Urinary bladder (tissue), 4 donors: ENCODE measurements at places on chromosomes 4 and X. TPM values are rescaled to one million over a fixed set of nuclear protein-coding genes. Genes with fewer than 3 reads are reported as not detected.

GRCh38 chrX:140762061-140762460 is 52.5 kb downstream of the LINC00632 start:
- no peak for DNase-seq

GRCh38 chr4:184922301-184922700 is 96.0 kb upstream of the HELT start:
- no peak for DNase-seq

- no peak for DNase-seq
These were observed 32.3 kb downstream of the PTCHD1 start for GRCh38 chrX:23366914-23367313.

- no peak for DNase-seq
These were observed 90.3 kb downstream of the ANTXR2 start for GRCh38 chr4:79982601-79983322.

DNA sequence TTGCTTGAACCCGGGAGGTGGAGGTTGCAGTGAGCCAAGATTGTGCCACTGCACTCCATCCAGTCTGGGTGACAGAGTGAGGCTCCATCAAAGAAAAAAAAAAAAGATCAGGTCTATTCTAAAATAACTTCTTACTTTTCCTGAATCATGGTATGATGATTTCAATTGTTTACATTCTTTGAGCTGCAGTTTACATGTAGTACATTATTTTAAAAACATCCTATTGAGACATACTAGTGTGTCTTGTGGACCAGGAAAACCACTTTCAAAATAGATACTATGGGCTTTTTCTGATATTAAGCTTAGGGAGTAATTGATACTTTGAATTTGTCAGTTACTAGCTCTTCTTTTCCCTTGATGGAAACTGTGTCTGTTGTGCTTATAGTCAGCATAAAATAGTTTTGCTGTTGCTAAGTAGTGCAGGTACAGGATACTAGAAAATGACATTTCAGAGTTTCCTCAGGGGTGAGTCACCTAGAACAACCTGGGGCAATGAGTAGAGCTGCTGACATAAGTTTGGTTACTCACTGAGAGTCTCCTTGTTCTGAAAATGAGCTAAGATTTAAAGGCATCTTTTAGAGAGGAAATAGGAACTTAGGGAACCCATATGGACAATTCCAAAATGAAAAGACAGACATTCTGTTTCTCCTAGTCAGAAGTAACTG is 53.2 kb upstream of the C4orf54 start:
- DNase-seq = no peak

DNA sequence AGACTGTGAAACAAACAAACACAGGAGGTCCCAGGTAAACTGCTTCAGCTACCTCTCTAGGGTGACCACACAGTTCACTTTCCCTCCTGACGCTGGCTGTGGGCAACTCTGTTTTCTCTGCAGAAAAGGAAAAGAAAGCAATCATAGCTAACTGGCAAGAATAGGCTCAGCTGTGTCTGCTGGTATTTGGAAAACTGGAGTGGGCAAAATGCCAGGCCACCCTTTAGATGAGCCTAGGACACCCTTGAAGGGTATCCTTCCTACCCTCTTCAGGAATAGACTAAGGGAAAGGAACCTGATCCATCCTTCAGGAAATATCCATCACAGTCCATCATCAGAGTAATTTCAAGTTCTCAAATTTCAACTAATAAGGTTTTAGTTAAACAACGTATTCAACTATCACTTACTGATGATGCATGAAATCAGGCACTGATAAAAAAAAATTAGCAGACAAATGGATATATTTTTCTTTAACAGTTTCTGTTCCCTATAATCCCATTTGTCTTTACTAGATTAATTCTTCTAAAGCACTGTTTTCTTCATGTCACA is 60.9 kb downstream of the CAMK2D start:
- DNase-seq = no peak

DNA sequence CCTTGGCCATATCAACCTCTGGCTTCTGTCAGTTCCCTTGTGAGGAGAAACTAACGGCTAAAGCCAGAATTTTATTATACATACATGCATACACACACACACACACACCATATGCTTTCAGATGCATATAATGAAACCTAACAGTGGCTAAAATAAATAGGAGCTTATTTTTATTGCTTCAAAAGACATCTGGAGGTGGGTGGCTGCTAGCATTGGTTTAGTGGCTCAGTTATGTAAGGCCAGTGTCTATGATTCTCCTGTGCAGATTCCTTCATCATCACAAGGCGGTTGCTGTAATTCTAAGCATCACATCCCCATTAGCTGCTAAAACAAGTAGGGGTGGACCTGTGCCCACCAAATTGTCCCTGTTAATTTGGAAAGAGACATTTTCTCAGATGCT is 110.8 kb downstream of the MAPK10 start:
- DNase-seq = no peak

DNA sequence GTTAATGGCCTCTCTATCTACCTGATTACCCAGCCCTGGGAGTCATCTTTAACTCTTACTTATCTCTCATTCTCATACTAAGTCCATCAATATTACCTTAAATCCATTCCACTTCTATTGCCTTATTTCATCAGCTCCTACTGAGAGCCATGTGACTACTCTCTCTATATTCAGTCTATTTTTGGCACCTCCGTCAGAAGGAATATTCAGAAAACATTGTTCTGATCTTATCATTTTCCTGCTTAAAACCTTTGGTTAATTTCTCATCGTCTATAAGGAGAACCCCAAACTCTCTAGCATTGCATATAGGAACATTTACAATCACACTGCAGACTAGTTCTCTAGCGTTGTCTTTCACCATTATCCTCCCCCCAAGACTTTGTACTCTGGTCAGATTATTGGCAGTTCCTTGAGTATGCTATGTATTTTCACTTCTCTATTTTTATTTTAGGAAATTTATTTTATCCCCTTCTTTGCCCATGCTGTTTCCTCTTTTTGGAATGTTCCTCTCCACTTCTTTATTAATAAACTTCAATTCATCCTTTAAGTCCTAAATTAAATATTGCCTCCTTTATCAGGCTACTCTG is 13.7 kb upstream of the AMMECR1 start:
- no peak for DNase-seq

DNA sequence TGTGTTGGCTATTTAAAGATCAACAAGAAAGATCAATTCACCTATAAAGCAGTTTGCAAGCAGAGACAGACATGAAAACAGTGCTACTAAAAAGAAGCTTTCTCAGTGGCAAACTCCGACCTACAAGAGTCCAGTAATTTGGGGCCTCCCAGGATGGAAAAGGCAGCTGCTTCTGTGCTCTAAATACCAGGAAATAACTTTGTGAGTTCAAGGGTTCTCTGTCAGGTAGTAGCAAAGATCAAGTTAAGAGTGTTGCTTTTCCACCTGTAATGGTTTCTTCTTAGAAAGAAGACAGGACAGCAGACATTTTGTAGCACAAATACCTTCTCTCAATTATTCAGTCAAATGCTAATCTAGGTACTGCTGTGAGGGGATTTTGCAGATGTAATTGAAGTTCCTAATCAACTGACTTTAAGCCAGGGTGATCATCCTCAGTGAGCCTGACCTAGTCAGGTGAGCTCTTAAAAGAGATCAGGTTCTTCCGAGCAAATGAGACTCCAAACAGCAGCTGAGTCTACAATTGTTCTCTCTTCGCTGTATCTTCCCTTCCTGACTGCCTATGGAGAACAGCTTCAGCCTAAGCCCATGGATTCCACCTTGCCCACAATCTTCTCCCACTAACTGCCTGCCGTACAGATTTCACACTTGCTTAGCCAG is 13.5 kb downstream of the ANKRD17 start:
- no peak for DNase-seq

DNA sequence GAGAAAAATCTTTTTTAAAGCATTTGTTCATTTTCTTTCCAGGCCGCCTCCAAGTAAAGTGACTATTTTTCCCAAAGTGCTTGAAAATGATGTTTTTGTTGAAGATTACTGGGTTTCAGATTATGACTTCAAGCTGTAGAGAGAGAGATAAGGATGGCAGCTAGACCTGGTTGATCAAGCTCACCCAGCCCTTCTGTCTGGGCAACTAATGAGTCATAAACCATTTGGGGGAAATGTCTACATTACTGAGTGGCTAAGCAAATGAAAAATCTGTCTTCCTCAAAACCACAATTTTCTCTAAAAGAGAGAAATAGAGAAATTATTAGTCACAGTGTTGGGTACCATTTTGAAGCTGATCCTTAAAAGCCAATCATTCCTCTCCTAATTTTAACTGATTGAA is 355.4 kb upstream of the CPEB2 start:
- DNase-seq = no peak

DNA sequence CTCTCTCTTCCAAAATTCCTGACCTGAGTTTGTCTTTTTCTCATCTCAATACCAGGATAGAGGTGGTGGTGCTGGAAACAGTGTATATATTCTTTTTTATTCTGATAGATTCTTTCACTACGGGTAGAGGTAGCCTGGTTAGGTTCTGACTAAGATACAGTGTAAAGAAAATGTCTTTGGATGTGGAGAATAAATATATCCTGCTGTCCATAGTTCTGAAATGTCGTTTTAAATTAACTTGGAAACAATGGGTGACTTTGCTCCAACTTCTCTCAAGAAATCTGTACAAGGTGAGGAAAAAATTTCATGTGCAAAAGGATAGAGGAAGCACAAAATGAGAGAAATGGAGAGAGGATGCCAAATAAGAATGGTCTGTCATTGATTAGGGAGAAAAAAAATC is 546.1 kb downstream of the GBA3 start:
- no peak for DNase-seq

GRCh38 chr4:95095348-95095974 is 337.7 kb downstream of the BMPR1B start:
- DNase-seq = no peak

GRCh38 chrX:41931591-41931990 is 8.2 kb upstream of the CASK start:
- DNase-seq = no peak

DNA sequence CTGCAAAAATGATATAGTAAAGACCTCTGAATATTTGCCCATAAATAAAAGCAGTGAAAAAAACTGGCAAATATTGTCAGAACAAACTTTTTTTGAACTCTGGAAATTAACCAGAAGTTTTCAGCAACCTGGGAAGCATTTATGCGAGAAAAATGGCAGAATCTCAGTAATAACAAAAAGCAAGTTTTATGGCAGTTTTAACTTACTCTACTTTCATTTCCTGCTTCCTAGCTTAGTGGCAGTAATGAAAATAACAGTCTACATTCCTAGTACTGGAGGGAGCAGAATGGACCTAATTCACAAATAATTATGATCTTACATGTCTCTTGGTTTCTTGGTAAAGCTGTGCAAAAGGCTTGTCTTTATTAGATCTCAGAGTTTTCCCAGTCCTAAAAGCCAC is 460.1 kb downstream of the NAF1 start:
- no peak for DNase-seq

DNA sequence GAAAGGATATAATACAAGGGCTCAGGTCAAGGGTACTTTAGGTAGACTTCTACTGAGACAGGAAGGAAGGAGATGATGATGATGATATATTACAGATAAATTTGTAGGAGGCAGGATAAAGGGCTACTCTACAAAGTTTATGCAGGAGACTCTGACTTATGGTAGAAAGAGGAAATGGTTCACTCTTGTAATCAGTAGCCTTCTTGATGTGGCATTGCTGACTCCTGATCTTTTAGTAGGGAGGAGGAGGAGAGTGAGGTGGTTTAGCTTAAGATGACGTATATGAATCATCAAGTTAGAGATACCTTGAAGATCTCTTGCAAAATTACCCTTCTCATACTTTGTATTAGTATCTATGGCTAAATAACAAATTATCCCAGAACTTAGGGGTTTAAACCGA is 4.7 kb downstream of the BLTP1 start:
- DNase-seq = no peak

- no peak for DNase-seq
These were observed 15.9 kb upstream of the TLR1 start for GRCh38 chr4:38820329-38821061.

- no peak for DNase-seq
These were observed at the start of gene ADGRL3 for GRCh38 chr4:61200187-61200915. Gene ADGRL3, plus strand, starts transcription at chr4:61200326.

- no peak for DNase-seq
These were observed 3.7 kb upstream of the RAB9A start for GRCh38 chrX:13685126-13685763.

GRCh38 chr4:153093802-153094201 is 110.4 kb upstream of the TRIM2 start:
- DNase-seq = no peak

DNA sequence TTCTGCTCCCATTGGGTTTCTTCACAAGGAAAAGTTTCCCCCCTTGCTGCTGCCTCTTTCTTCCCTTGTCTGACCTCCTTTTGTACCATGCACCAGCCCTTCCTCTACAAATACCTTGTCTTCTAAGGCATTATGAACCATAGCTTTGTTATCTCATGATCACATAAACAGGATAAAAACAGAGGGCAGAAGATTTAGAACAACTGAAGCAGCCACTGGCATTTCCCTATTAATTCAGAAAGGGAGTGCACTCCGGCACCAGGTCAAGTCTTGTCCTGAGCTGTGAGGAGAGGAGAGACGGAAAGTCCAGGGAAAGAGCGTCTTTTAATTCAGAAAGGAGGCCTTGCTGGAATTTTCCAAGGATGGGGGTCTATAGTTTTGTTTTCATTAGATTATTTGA is 281.7 kb downstream of the RCHY1 start:
- no peak for DNase-seq

Gene PDHA2
- not detected for total RNA-seq

Gene DMD
- 257 TPM for total RNA-seq

Gene SPATA4
- 0.11 TPM for total RNA-seq

Gene ZFP92
- 0.69 TPM for total RNA-seq

Gene TNIP3
- total RNA-seq = 0.21 TPM

Gene TLR6
- 8.8 TPM for total RNA-seq

Gene SPOCK3
- 12.1 TPM for total RNA-seq

Gene ANXA10
- not detected for total RNA-seq

Gene CABS1
- total RNA-seq = not detected

Gene MAPK10
- 247 TPM for total RNA-seq

Gene GPM6B
- 47.2 TPM for total RNA-seq
